ENCODE measurements at places on chromosomes 7 and 10. TPM values are rescaled to one million over a fixed set of nuclear protein-coding genes. Genes with fewer than 3 reads are reported as not detected.

GRCh38 chr7:138565451-138566114 lies 105.5 kb downstream of the TRIM24 start:
- no peak for DNase-seq

Gene GIMAP4
- total RNA-seq, result not detected

GRCh38 chr7:106029941-106030340 lies 66.9 kb downstream of the CDHR3 start:
- no peak for DNase-seq

DNA sequence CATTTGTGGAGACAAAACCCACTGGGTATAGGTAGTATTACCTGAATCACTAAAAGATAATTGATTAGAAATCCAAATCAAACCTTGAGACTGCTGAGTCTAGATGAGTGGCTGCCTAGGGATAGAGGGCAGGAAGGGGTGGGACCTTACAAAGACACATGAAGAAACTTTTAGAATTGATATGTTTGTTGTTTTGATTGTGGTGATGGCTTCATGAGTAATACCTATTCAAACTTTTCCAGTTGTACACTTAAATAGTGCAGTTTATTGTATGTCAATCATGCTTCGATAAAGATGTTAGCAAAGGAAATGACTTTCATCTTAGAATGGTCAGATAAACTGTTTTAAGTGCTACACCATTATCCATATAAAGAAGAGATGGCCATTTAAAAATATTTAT lies 188.7 kb upstream of the KAT6B start:
- no peak for DNase-seq

Gene ZNRF2
- 6.8 TPM for total RNA-seq

DNA sequence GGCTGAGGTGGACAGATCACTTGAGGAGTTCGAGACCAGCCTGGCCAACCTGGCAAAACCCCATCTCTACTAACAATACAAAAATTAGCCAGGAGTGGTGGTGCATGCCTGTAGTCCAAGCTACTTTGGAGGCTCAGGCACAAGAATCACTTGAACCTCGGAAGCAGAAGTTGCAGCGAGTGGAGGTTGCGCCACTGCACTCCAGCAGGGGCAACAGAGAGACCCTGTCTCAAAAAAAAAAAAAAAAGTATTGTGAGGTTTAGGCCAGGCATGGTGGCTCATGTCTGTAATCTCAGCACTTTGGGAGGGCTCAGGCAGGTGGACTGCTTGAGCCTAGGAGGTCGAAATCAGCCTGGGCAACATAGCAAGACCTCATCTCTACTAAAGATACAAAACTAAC lies 16.0 kb downstream of the TET1 start:
- DNase-seq, result no peak

- no peak for DNase-seq
Observed at GRCh38 chr7:34333184-34333583, 324.8 kb upstream of the NPSR1 start.

- peak; percentile 85 for DNase-seq
Observed at GRCh38 chr10:72254813-72255568, 18.7 kb upstream of the DDIT4 start.

Gene FAM221A
- total RNA-seq, result 4.0 TPM

- no peak for DNase-seq
Observed at GRCh38 chr7:87875151-87876039, 765 bp downstream of the SLC25A40 start.

- no peak for DNase-seq
Observed at GRCh38 chr7:80172387-80172786, 37.8 kb downstream of the GNAI1 start.

Gene EFCAB10
- not detected for total RNA-seq

- DNase-seq, result no peak
Observed at GRCh38 chr7:135678612-135679575, 16.6 kb downstream of the STMP1 start.

Gene MUC3A
- not detected for total RNA-seq

- DNase-seq, result no peak
Observed at GRCh38 chr10:108180878-108181277, 1016.4 kb upstream of the SORCS1 start.

DNA sequence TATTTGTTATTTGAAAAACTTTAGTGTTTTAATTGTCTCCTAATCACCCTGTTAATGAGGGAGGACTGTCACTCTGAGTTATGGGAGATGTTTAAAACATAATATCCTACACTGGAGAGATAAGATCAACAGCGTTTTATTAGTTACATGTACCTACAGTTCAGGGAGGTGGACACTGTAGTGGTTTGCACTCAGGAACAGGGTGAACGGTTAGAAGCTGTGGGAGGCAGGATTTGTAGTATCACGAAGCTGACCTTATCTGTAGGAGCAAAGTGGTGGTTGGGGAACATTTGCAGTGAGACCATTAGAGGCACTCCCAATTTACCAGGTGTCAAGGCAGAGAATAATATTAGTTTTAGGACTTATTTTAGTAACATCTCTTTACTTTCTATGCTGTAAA lies 193.3 kb upstream of the KCND2 start:
- no peak for DNase-seq

DNA sequence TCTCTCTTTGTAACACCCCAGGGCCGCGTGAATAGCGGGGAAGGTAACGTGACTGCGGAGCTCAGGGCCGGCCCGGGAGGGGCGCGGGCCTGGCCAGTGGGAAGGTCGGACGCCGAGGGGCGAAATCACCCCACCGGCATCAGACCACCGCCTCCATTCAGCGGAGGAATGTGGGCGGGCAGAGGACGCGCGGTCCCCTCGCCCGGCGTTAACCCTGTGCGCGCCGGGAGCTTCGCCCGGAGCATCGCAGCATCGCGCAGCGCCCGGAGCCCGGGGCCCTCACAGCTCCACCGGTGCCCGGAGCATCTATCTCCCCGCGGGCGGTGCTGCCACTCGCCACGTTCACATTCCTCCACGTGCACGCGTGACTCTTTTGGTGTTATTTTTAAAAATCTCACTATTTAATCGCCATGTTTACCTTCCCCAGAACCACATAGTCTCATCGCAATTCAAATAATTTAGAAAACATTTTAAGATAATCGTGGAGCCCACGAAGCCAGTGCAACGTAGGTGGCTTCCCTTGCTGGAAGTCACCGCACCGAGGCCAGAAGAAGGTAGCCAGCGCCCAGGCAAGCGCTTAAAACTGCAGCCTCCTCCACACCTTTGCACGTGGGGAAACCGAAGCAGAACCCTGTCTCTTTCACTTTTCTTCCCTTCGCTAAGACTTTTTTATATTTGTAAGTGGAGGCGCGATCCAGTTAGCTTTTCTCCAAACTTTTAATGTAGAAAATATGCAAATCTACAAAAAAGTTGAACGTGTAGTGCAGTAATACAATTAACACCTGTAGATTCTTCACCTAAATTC lies 21.8 kb downstream of the FGFBP3 start:
- DNase-seq, result peak; percentile 83

Gene HSPA12A
- 4.0 TPM for total RNA-seq

DNA sequence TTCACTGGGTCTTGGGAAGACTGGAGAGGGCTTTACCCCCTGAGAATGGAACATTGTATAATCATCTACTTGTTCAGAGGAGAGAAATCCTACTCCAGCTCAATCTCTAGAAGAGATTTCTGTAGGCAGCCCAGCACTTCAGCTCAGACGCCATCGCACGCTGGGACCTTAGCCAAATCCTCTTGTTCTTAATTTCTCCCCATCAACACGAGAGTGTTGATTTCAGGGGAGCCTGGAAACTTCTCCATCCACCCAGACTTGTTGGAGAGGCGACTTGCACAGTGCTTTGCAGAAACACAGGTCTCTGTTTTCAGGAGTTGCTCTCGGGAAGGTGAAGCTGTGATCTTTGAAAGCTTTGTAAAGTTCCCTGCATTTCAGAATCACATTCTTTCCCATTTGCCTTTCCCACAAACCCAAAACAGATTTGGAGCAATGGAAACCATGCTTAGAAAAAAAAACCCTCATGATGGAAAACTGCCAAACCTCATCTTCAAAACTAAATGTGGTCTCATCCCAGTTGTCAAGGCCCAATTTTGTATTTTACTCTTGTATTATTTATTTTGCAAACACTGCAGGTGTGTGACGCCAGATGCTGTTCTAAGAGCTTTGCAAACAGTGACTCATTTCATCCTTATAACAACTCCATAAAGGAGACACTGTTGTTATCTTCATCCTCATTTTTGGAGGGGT lies 60.9 kb downstream of the CALML3 start:
- DNase-seq, result no peak

Gene WDR86
- not detected for total RNA-seq

Gene OR2A7
- total RNA-seq, result 1.1 TPM

- DNase-seq, result no peak
Observed at GRCh38 chr7:124856299-124856888, 73.2 kb downstream of the POT1 start.

DNA sequence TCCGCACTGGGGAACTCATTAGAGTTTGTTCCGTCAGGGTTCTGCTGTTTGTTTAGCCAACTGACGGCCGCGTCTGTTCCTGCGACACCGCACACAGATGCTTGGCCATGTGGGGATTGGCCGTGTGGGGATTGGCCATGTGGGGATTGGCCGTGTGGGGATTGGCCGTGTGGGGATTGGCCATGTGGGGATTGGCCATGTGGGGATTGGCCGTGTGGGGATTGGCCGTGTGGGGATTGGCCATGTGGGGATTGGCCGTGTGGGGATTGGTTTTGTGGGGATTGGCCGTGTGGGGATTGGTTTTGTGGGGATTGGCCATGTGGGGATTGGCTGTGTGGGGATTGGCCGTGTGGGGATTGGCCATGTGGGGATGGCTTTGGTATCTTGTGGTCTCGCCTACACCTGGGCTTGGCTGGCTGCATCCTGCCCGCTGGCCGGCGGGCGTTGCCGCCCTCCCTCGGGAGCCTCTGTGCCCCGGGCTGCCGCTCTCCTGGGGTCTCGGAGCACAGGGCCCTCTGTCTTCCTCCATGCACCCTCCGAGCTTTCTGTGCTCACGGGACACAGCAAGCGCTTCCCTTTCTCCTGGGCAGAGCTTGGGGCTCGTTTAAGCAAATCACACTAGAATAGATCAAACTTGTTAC lies 62.5 kb downstream of the NKX6-2 start:
- DNase-seq, result no peak

- DNase-seq, result no peak
Observed at GRCh38 chr7:151779678-151780077, 97.2 kb downstream of the PRKAG2 start.

Gene LEP
- total RNA-seq, result not detected

GRCh38 chr7:55469721-55470120 lies 102.6 kb downstream of the VOPP1 start:
- DNase-seq, result no peak

- DNase-seq, result peak; percentile 98
Observed at GRCh38 chr10:101060951-101061623, 702 bp upstream of the KAZALD1 start.

- no peak for DNase-seq
Observed at GRCh38 chr10:62076891-62077290, 175.4 kb downstream of the ARID5B start.

DNA sequence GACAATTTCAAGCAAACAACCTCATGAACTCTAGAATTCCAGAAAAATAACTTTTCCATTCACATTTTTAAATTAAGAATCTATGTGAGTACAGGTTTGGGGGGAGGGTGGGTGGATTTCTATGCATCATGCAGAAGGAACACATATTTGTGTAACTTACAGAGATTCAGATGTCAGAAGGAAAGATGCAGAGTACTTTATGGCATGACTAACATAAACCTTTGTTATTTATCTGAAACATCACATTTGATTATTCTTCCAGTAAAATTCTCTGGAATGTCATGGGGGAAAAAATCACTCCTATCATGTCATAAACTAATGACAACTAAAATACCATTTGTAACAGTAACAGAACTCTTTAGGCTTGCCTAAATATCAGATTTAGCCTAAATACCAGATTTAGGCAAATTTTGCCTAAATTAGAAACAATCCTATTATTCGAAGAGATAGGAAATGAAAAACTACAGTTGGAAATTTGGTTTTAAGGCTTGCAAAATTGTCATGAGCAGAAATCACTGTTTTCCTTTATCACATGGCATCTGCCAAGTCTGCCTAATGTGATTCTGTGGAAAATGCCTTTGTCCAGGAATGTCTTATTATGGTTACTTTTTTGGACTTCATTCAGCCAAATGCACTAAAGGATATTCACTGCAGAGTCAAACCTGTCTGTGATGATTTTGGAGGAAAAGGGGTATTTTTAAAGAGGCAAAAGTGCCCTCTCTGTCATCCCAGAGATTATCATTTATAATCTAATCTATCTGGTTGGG lies 527.7 kb upstream of the CELF2 start:
- DNase-seq, result no peak

GRCh38 chr7:82017334-82017943 lies 247.6 kb upstream of the HGF start:
- no peak for DNase-seq

DNA sequence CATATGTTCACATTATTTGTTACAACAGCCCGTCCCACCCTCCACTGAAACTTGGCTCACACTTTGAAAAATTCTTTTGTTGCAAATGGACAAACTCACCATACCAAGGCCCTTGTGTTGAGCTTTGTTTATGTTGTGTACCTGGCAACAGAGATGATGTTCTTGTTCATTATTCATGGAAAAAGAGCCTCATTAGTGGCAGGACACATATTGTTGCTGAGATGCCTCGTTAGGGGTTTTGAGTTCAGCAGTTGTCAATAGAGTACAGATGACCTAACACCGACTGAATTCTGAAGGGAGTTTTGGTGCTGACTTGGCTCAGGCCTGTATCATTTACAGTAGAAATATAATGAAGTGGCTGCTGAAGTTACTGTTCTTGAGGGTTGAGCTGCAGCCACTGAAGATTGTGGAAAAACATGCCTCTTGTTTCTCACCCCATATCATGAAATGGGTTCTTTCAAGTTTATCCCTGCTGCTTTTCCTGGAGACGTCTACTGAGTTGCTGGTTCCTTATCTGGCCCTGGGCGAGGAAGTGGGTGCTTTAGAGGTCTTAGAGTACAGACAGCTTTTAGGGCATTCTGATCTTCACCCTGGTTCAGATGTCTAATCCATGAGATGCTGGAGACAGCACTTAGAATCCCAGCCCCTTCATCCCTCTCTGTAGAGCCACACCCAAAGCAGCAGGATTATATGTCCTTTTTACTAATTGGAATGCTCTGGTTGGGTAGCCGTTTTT lies 149.7 kb downstream of the WNT2 start:
- DNase-seq, result no peak

Gene ANKRD7
- total RNA-seq, result not detected

GRCh38 chr7:407721-408539 lies 111.7 kb downstream of the PDGFA start:
- DNase-seq, result no peak

- DNase-seq, result no peak
Observed at GRCh38 chr7:141986923-141987322, 8.8 kb upstream of the MGAM start.

Gene CCDC172
- not detected for total RNA-seq

GRCh38 chr10:70571636-70572439 lies 30.7 kb downstream of the PRF1 start:
- DNase-seq, result no peak
